ENCODE measurements at places on chromosomes 6 and 20.

DNA sequence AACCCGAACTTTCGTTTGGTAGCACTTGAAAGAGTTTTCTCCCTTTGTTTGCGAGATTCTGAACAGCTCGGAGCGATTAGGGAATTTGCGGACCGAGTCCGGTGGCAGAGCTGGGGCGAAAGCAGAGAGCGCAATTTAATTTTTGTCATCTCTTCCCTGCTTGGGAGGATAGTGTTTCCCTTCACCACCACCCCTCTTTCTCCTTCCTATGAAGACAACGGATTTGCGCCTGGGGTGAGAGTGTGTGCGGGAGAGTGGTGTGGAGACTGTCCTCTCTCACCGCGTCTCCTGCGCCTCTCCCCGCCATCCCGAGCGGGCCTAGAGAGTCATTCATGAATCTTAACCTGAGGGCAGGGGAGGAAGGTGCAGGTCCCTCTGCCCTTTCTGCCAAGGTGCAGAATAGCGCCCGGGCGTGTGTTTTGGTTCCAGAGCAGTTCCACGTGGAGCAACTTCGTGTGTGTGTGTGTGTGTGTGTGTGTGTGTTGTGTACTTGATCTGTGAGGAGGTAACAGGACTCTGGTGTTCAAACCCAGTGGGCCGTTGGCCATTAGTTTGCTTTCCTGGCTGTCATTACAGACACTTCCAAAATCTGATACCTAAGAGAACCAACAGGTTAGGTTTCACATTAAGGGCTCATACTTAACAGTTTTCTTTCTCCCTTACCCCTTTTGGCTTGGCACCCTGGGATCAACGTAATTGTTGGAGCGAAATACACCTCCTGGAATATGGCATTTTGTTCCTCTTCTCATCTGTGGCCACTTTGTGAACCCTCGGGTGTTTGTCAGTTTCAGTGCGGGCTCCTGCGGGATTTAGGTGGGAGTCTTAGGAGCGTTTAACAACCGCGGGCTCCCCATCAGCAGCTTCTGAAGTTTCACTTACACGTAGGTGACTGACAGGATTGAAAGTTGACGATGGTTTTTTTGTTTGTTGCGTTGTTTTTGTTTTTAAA lies 1.8 kb downstream of the EYA4 start:
- no peak for DNase-seq

DNA sequence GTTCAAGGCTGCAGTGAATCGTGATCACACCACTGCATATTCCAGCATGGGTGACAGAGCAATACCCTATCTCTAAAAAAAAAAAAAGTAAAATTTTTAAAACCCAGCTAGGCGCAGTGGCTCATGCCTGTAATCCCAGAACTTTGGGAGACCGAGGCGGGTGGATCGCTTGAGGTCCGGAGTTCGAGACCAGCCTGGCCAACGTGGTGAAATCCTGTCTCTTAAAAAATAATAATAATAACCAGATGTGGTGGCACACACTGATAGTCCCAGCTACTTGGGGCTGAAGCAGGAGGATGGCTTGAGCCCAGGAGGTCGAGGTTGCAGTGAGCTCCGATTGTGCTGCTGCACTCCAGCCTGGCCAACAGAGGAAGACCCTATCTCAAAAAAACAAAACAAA lies 13.5 kb downstream of the MTG2 start:
- DNase-seq: no peak

DNA sequence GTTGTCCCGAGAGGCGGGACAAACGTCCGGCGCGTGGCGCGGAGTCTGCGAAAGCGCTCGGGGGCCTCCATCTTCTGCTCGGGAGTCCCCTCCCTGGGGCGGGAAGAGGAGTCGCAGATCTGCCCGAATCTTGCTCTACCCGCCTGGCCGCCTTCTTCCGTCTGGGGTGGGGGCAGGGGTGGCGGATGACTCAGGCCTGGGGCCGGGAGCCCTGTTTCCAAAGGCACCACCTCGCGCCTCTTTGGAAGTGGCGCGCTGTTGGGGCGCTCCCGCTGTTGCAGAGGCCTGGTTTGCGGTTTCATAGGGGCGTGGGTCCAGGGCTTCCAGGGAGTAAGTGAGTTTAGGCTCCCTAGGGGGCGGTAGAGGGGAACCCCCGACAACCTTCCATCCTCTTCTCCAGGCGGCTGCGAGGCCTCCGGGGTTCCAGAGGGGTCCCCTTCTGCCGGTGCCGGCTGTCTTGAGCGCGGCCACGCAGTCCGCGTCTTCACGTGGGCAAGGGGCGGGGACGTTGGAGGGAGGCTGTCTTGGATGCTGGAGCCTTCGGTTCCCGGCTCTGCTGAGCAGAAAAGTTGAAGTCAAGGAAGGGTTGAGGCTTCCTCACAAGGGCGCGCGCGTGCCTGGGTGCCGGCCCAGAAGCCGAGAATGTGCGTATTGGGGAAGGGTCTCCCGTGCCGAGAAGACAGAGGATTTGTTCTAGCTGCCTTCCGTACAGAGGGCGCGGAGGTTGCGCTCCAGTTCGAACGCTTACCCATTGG lies 2.6 kb upstream of the TFAP2C start:
- no peak for DNase-seq

DNA sequence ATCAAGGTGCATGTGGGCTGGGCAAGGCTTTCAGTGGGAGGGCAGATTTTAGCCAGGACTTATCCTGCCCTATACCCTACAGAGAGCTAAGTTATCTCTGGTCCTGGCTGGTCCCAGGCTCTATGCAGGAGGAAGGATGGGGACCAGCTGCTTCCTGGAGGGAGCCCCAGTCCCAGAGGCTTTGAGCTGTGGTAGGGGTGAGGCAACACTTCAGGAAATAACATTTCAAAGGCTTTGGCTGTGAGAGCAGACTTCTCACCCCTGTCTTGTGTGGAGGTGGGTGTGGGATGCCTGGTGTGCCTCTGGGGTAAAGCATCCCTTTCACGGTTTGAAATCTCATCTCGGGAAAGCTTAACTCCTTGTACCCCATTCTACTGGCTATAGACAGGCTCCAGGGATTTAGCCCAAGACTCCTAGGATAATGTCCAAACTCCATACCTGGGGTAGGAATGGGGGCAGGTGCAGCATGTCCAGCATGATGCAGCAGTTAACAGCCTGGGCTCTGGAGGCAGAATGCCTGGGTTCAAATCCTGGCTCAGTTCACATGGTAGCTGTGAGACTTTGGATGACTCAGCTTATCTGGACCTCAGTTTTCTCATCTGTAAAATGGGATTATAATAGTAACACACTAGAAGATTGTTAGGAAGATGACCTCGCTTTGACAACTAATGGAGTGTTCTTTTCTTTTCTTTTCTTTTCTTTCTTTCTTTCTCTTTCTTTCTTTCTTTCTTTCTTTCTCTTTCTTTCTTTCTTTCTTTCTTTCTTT lies 27.5 kb upstream of the SIRPA start:
- DNase-seq: no peak

GRCh38 chr6:147789430-147789947 lies 281.0 kb downstream of the SAMD5 start:
- no peak for DNase-seq

- DNase-seq: no peak
These were observed 12.6 kb upstream of the SLPI start for GRCh38 chr20:45266977-45267376.

DNA sequence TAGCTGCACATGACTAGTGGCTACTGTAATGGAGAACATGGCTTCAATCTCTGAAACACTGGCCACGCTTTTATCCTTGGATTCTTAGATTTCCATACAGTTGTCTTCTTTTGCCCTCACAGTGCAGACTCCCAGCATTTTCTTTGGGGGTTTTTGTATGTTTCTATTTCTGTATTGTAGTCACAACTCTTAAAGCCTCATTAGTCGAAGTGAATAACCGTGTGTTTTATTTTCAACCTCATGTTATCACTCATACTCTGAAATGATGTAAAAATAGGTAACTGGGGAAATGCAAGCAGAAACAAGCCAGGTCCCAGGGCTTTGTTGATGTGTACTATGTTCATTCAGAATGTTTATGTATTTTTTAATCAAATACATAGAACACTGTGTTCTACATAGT lies 162.9 kb downstream of the JARID2 start:
- no peak for DNase-seq

All from NCI-H187 treated with DMSO at 0.1 percent for 48 hours (cell line).